A549 treated with GW870086 at 1 μM for 4 hours (cell line): ENCODE measurements at places on chromosomes 13 and 19. TPM values are rescaled to one million over a fixed set of nuclear protein-coding genes. Genes with fewer than 3 reads are reported as not detected.

Gene KLK10
- 0.32 to 0.98 TPM (median 0.45 TPM) in 5 replicates for total RNA-seq

Gene POLD1
- total RNA-seq = 48.9 to 76.4 TPM (median 72.2 TPM) in 5 replicates

Gene ZNF541
- not detected in 5 replicates for total RNA-seq

Gene ANKLE1
- total RNA-seq = 0.27 to 0.64 TPM (median 0.52 TPM) in 5 replicates

Gene TPTE2
- not detected in 5 replicates for total RNA-seq

Gene LILRA1
- total RNA-seq = not detected in 5 replicates

Gene SHISA7
- not detected in 5 replicates for total RNA-seq

Gene SOX1
- not detected in 5 replicates for total RNA-seq

Gene ZNF837
- 0.98 to 1.5 TPM (median 1.4 TPM) in 5 replicates for total RNA-seq

Gene BEST2
- total RNA-seq = 0.10 to 0.26 TPM (median 0.22 TPM) in 5 replicates

Gene ASF1B
- total RNA-seq = 29.1 to 32.6 TPM (median 30.7 TPM) in 5 replicates

Gene CACNA1A
- 0.08 to 0.29 TPM (median 0.15 TPM) in 4 of 5 replicates, not detected in the other for total RNA-seq

Gene CALR3
- total RNA-seq = not detected in 5 replicates

Gene CYSLTR2
- total RNA-seq = not detected in 5 replicates
